Sigmoid colon (tissue), 7 donors: ENCODE measurements at places on chromosomes 7 and 10.

DNA sequence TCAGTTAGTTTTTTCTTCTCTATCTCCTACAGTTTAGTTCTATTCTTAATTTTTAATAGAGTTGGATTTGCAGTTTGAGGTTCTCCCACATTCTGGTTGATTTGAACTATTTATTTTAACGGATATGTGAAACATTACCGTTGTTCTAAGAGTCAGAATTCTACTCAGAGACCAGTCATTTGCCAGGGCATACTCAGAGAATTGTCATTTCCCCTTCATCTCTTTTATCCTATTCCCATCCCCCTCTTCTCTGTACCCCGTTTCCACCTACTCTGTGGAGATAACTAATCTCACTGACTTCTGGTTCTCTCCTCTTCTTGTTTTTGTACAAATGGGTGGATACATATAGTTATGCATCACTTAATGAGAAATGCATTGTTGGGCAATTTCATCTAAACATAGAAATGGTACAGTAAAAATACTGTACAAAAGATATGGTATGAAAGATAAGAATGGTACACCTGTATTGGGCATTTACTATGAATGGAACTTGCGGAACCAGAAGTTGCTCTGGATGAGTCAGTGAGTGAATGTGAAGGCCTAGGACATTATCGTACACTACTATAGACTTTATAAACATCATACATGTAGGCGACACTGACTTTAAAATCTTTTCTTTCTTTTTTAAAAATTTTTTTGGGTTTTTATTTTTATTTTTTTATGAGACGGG, 53.1 kb downstream of the INPP5F start:
- DNase-seq, result no peak

DNA sequence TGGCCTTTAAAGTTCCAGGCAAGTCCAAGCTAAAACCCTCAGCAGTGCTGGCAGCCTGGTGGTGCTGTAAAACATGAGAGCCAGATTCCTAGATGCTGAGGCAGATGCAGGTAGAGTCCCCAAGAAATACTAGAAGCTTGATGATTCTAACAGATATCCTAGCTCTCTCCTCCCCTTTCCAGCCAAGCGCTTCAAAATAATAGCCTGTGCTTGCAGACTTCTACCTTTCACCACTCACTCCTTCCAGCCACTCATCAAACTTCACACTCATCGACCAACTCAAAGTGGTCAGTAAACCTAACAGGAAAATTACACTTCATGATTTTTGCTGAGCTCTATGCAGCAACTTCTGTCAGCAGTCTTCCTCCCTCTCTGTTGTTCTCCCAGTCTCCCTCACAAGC, 50.2 kb downstream of the LMBR1 start:
- no peak for DNase-seq

GRCh38 chr10:73209705-73210104, 37.4 kb downstream of the DNAJC9 start:
- no peak for DNase-seq

DNA sequence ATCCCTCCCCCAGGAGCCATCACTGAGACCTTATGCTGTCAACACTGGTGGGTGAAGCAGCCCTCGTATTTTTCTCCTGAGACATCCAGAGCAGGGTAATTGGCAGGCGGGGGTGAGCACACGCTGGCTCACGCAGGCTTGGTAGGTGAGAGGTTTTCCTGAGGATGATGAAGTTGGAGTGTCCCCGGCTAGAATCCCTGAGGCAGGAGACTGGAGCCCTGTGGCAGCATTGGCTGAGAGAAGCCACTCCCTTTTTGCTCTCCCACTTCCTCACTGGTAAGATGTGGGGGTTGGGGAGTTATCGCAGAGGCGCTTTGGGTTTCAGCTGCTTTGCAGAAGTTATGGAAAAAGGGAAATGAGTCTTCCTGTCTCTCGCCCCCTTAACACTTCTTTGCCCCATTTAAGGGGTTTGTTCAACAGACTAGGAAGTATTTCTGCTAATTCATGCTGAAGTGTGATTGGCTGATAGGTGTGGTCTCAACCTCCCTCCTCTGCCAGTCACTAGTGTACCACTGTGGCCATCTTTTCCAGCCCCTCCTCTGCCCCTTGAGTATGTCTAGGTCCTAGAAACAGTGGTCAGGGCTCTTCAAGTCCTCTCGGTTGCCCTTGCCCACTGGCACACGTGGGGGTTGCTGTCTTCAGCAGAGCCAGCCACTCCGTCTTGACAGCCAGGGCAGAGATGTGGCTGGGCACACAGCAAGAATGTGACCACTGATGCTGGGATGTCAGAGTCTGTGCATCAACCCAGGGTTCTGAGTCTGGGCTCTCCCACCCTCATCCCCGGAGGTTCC, 5.7 kb downstream of the ARPC1B start:
- DNase-seq, result no peak

GRCh38 chr10:792792-793100, 103.3 kb upstream of the DIP2C start:
- DNase-seq, result peak; percentile 52

DNA sequence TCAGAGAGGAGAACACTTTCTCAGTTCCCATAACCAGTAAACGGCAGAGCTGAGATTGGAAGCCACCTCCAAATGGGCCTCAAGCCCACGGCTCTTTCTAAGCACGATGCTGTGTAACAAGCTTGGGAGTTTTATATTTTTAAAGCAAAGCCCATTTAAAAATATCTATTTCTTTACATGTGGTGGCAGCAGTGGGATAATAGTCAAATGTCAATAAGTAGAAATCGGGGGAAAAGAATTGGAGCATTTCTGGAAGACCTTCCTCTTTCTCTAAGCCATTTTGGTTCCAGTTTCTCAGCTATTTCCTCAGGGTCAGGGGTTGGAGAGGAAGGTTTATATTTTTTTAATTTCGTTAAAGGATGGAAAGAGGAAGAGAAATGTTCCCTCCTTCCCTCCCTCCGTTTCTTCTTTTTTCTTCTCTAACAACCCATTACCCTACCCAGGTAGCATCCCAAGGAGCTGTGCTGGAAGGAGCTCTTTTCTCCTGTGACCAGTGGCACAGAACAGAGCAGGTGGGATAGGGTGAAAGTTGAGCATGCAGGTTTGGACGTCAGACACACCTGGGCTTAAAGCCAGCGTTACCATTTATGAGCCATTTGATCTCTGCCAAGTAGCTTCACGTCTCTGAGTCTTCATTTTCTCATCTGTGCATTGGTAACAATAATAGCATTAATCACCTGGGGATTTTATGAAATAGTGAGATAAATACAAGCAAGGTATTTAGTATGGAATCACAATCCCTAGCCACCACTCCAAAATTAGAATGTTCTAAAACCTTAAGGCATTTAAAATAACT, 515.7 kb downstream of the RPS24 start:
- no peak for DNase-seq

DNA sequence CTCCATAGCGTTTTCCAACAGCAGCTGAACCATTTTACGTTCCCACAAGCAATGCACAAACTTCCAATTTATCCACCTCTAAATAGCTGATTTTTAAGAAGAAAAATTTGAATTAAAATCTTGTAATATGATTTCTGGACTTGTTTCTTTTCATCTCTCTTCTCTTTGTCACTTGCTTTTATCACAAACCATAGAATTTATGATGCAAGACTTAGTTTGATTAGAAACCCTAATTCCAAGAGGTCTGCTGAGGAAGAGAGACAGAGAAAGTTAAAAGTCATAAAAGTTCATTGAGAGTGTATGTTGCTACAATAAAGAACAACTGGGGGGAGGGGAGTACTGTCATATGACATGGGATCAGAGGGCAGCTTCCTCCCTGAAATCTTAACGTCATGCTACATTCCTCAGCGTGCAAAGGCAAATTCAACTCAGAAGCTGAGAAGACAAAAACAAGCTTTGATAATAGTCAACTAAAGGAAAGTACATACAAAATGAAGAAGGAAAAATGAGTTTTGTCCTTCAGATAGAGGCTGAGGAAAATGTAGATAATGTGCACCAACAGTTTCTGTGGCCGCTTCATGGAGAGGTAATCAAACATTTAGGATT, 18.4 kb upstream of the CUBN start:
- no peak for DNase-seq

GRCh38 chr10:27558612-27559020, 54.5 kb downstream of the RAB18 start:
- DNase-seq, result no peak

GRCh38 chr7:76089865-76090475, 42.1 kb downstream of the MDH2 start:
- no peak for DNase-seq

GRCh38 chr10:133024704-133025557, 62.8 kb upstream of the ADGRA1 start:
- no peak for DNase-seq

DNA sequence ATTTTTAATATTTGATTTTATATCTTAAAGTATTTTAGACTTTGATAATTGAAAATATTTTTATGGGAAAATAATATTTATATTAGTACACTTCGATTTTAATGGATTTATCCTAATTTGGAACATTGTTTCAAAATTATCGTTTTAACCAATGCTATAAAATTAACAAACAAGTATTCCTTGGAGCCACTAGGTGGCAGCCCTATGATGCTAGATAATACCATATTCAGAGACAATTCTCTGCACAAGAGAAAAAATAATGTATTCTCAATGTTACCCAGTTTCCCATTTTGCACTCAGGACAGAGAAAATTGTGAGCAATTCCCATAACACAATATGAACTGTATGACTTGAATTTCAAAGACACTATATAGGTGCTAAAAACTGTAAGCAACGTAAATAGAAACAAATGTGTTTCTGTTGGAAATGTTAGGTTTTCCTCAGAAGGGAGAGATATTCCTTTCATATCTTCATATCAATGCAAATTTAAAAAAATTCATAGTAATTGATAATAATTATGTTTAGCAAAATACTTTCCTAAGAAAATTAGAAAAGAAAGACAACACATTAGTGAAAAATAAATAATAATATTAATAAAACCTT, 237.8 kb downstream of the SEMA3E start:
- DNase-seq, result no peak

DNA sequence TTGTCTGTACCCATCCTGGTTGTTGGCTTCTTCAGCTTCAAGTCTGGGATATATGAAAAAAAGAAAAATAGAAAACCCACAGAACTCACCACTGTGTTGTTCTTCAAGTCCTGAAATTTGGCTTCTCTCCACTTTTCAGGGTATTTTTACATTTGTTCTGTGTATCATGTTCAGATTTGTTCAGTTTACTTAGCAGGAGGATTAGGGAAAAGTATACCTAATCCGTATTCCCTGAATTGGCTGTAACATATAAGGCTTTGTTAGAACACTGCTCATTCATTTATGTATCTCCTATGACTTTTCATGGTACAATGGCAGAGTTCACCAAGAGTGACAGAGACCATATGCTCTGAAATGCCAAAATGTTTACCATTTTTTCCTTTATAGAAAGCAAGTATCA, 146.9 kb downstream of the PTN start:
- DNase-seq, result no peak

DNA sequence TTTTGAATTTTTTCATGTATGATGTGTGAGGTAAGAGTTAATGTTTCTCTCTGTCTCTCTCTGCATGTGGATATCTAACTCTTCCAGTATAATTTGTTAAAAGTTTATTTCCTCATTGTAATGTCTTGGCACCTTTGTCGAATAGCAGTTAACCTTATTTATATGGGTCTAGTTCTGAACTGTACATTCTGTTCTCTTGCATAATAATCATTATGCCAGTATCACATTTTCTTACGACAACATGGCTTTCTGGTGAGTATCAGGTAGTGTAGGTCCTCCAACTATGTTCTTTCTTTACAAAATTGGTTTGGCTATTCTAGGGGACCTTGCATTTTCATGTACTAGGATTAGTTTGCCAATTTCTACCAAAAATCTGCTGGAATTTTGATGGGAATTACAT, 337.0 kb upstream of the FZD8 start:
- no peak for DNase-seq

- no peak for DNase-seq
These were observed 106.8 kb upstream of the APBB1IP start for GRCh38 chr10:26331371-26331770.

DNA sequence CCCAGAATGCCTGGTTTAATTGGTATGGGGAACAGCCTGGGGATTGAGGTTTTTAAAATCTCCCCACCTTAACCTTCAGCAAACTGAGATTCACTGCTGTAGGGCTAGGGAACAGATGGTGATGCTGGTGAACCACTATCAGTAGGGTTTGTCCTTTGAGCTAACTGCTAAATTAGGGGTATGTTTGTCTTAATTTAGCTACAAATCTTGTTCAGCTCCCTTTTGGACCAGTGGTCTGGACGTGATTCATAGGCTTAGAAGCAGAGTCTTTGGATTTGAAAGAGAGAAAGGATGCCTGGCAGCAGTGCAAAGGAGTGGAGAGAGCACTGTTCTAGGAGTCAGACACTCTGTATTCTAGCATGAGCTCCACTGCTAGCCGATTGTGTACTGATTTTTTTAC, 2.8 kb downstream of the HDAC9 start:
- DNase-seq, result no peak

DNA sequence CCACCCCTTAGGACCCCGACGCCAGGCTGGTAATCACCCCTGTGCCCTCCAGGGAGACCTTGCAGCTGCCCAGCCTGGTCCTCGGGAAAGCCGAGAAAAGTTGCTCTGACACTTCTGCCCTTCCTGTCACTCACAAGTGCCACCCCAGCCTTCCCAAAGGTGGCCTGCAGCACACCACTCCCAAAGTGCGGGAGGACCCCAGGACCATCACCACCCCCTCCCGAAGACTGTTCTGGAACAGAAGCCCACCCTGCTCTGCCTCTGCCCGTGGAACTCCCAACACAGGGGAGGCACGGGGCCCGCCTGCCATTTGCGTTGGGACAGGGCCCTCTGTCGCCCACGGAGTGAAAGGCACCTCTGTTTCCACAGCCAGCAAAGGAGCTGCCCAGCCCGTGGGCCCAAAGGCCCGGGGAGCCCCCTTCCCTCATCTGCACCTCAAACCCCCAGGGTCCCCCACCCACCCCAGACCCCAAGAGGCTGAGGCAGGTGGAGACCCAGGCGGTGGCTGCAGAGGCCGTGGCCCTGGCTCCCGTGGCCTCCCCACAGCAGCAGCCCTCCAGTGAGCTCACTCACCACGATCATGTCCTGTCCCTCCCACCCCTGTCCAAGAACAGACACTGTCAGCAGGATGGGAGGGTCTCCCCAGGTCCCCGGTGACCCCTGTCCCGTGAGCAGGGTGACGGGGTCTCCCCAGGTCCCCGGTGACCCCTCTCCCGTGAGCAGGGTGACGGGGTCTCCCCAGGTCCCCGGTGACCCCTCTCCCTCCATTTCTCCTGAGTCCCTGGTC, 47.8 kb upstream of the PPP2R2D start:
- peak; percentile 34 for DNase-seq

DNA sequence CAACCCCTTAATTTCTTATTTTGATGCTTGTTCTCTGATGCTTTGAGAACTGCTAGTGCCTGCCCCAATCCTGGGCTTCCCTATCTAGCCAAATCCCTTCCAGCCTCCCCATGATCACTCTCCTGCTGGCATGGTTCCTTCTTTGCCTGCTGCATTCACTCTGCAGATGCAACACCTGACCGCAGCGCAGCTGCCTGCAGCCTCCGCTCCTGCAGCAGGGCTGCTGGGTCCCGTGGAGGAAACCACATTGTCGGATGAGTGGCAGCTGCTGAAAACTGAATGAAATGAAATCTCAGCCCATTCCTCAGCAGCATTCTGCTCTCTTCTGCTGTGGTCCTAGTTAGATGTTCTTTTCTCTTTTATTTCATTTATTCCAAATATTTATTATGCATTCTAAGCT, 320.3 kb downstream of the CCDC3 start:
- DNase-seq, result no peak

GRCh38 chr7:37365405-37365804, 83.3 kb downstream of the ELMO1 start:
- DNase-seq, result no peak
